ENCODE measurements at places on chromosomes 13 and 19.
A peak's percentile ranks its signal among the peaks of the same experiment; 100 is the strongest.

- no peak for DNase-seq
Measured at GRCh38 chr13:31442571-31442970, 242.8 kb downstream of the B3GLCT start.

- no peak for DNase-seq
Measured at GRCh38 chr13:48783695-48784230, 130.0 kb downstream of the CYSLTR2 start.

DNA sequence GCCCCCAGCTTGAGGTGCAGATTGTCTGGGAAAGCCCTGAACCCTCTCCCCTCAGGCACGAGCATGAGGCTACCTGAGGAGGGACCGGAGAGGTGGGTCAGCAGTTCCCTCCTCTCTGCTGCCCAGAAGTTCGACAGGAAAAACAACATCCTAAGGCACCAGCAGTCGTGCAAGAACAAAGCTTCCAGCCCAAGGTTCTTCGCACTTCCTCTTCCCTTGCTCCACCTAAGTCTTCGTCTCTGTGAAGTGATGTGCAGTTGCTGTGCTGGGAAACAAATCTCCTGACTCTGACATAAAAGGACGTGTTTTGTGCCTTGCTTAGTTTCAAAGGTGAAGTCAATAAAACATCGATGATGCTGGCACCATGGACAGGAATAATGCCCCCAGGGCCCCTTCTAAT, 173.3 kb downstream of the USP12 start:
- DNase-seq = no peak

DNA sequence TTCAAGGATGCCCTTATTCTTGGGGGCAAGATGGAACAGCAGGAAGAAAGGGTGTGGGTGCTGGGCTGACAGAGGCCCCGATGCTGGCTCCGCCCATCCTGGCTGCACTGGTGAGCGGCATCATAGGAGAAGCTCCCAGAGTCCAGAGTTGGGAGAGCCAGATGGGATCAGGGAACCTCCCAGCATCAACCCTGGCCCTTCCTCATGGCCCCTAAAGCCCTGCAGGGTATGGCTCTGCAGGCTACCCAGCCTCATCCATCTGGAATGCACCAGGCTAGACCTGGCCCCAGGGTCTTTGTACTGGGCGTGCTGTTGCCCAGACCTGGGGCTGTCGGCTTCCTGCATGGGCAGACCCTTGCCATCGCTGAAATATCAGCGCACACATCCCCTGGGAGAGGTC, 7.9 kb upstream of the ELL start:
- no peak for DNase-seq

DNA sequence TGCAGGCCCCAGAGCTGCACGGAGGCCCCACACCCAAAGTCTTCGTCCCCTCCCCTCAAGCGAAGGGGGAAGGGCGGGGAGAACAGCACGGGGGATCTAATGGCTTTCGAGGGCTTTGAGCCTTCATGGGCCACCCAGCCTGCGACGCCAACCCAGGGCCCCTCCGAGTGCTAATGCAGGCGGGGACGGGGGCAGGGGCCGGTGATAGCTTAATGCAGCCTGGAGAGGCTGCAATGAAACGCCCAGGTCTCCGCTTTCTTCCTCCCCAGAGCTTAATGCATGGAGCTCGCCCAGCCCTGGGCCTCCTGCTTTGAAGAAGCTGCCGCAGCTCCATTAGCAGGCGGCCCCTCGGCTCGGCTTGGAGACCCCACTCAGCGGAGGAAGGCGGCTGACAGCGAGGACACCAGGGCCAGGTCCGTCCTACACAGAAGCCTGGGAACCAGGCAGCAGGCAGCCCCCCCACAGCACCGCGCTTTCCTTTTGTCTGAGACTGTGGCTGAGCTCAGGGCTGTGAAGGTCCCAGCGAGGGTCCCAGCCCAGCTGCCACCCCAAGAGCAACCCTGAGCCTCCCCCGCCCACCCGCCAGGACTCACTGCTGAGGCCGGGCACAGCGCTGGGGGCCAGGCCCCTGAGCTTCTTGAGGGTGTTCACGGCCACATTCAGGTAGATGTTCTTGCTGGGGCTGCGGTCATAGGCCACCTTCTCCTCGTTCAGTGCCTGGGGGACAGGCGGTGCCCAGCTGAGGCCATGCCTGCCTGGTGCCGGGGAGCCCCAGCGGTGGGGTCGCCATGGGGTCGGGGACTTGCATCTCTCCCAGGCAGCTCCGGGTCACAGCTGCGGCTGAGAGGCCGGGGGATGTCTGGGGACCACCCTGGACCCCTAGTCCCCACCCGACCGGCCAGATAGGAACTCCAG, 7.5 kb upstream of the ATP8B3 start:
- no peak for DNase-seq

- peak; percentile 40 for DNase-seq
Measured at GRCh38 chr19:33434886-33435705, 61.6 kb downstream of the CEBPG start.

DNA sequence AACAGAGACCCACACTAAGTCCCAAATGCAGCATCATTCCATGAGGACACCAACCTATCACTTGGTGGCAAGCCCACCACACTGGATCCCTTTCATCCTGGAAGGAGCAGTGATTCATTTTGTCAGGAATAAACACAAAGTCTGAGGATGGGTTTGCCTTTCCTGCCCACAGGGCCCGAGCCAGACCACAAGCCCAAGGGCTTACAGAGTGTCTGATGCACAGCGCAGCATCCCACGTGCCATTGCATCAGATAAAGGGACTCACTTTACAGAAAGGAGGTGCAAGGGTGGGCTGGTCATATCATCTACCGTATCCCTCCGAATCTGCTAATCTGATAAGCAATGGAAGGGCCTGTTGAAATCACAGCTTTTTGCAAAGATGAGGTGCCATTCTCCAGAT, 12.2 kb upstream of the KCTD15 start:
- peak; percentile 52 for DNase-seq

Data from fibroblast of upper back skin (primary cell).